ENCODE measurements at places on chromosomes 5 and 9.

DNA sequence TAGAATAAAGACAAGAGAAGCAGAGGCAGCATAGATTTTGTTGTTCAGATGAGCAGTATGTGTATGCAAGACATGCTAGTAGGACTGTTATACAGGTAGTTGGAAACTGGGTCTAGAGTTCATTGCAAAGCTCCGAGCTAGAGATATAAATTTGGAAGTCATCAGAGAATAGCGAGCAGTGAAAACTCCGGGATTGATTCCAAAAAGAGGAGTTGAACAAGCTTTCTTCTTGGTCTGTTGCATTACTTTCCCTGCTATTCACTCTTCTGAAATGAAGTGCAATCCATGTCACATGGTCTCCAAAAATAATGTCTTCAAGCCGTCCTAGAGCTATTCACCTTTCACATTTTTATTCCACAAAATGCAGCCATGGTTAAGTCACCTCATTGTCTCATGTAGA lies 67.9 kb upstream of the ZNF462 start:
- no peak for DNase-seq

- no peak for DNase-seq
Measured at GRCh38 chr5:74320526-74320925, 320.0 kb downstream of the ENC1 start.

- DNase-seq, result no peak
Measured at GRCh38 chr9:69334317-69334716, 9.3 kb downstream of the ENTREP1 start.

DNA sequence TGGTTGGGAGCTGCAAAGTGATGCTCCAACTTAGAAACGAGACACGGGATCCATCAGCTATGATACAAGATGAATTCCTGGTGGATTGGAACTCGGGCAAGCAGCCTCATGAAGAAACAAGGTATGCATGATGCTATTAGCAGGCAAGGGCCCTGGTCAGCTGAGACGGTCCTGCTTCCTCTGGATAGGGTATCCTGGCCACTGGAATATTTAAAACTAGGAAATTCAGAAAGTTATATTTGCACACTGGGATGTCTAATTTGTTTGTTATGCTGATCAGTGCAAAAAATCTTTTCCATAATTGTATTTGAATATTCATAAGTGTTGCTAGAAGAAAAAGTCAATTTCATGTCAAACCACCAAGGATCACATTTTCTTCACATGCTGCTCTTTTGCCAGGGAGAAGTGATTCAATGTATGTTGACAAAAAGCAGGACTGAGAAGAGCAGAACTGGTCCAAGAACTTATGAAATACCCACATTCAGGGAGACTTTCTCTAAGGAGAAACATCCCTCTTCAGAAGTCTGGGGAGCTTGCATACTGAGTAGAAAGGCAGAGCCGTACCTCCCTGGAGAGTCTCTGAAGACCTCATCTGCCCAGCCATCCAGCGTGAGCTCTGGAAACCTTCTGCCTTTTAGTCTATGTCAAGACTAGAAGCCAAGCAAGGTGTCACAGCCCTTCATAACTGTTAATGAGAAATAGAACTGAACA lies 6.7 kb upstream of the NXNL2 start:
- no peak for DNase-seq

DNA sequence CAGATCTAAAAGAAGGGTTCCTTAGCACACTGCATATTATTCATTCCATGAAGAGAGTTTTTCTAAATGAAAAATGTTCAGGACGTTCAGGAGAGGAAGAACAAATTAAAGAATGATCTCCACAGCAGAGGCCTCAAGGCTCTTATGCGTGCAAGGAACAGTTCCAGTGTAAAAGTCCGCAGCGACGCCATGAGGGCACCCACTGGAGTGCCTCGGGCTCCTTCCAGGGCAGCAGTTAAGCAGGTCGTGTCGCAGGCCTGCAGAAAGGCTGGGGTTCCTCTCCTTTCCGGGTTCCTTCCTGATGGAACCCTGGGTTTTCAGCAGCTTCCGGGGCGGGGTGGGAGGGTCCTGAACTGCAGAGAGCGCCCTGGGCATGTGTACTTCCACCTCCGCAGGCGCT lies 87.1 kb upstream of the SELENOP start:
- no peak for DNase-seq

GRCh38 chr5:79513308-79513703 lies 628 bp downstream of the HOMER1 start:
- DNase-seq, result no peak

DNA sequence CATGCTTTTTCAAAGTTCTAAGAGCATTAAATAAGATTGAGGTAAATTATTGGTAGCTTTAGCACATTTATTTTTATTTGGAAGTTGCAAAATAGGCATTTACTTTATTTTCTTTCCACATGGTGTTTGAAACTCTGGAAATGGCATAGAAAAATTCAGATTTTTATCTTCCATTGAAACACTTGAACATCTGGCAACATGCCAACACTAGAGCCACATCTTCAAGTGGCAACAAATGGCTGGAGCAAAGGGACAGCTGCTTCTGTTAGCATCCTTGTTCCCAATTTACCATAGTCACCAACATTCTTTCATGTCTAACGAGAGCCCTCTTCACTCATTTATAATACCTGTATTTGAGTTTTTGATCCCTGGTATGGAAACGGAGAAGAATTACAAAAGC lies 539.9 kb downstream of the ZNF608 start:
- DNase-seq, result no peak

DNA sequence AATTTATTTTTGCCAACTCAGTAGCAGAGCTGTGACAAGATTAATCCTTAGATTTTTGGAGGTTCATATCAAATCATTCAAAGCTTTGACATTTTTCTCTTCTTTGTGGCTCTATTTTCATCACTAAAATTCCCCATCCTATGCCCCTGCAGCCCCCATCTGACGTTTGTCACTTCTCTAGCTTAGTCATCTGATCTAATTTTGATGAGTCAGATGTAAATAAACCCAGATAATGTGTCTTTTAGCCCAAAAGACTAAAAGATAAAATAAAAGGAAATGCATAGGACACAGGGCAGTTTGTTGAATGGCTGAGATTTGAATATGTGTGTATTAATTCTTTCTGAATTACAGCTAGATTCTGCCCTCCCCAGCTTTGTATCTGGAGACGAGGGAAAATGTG lies 897 bp upstream of the HSPB3 start:
- no peak for DNase-seq

GRCh38 chr9:127318651-127319167 lies 54.1 kb downstream of the GARNL3 start:
- DNase-seq, result no peak

- no peak for DNase-seq
Measured at GRCh38 chr9:114492991-114493390, 12.3 kb downstream of the WHRN start.

DNA sequence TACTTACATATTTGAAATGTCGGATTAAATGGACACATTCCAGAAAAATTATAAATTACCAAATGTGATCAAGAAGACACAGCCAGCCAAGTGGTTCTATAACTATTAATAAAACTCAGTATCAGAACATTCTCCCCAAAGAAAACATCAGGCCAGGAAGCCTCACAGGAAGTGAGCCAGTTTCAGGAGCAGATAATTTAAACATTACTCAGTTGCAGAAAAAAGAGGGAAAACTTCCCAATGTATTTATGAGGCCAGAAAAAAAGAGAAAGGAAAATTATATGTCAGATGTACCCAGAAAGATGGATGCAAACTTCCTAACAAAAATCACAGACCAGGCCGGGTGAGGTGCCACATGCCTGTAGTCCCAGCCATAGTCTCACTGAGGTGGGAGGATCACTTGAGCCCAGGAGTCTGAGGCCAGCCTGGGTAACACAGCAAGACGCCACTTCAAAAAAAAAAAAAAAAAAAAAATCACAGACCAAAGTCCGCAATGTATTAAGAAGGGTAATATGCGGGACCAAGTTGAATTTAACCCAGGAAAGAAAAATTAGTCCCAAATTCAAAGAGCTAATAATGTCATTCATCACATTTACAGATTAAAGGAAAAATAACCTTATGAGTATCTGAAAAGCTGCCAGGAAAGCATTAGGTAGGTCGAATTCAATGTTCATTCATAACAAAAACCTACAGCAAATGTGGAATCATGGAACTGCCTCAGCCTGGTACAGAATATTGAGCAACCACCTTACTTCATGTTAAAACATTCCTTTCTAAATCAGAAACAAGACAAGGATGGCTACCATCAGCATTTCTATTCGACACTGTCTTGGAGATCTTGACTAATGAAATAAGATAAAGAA lies 37.2 kb upstream of the NRARP start:
- DNase-seq, result no peak

DNA sequence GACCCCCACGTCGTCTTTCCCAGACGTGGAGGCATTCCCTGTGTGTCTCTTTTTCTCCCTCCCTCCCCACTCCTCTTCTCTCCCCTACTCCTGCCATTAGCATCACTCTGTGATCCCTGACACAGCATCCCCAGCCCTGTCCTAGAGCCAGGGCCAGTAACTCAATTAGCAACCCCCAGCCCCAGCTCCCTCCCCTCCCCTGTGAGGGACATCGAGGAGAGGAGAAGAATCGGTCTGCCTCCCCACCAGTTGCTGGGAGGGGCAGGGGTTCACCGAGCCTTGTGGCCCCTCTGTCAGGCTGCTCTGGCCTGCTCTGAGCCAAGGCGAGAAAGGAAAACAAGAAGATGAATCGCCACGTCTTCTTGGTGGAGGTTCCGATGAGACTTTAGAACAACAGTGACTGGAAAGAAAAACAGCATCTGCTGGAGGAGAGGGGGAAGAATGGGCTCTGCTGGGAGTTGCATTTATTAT lies 123.1 kb downstream of the PAPPA start:
- DNase-seq, result no peak

DNA sequence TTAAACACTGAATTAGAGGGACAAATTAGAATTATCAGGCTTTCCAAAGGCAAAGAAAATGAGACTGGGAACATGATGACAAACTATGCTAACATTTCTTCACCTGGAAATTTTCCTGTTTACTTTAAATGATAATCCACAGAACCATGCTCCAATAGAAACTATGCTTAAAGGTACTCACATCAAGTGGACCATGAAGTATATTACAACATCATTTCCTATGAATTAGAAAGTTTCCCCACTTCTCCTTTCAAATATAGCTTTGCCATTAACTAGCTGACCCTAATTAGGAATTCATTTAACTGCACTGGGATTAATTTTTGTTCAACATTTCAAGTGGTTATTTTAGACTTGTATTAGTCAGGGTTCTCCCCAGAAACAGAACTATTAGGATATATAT lies 81.4 kb downstream of the DTWD2 start:
- no peak for DNase-seq

GRCh38 chr5:149944666-149945065 lies at the start of gene PDE6A:
TSS of gene PDE6A (minus strand) at chr5:149944793. CDS start at chr5:149944673, 120 bp downstream.
- DNase-seq, result no peak

DNA sequence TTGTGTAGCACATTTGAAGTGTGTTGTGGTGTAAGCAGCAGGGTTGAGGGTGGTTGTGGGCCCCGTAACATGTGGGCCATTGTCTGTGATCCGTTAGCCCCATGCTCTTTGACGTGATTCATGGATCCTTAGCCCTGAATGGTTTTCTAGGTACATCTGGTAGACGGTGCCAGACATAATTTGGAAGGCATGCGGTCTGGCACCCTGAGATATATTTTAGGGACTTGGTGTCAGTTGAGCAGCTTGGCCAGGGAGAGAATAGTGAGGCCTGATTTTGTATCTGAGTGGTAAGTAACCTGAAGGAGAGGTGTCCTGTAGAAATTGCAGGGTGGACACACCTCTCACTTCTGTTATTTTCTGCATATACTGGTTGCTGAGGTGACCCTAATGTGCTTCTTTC lies 10.9 kb downstream of the SH3GL2 start:
- DNase-seq, result no peak

DNA sequence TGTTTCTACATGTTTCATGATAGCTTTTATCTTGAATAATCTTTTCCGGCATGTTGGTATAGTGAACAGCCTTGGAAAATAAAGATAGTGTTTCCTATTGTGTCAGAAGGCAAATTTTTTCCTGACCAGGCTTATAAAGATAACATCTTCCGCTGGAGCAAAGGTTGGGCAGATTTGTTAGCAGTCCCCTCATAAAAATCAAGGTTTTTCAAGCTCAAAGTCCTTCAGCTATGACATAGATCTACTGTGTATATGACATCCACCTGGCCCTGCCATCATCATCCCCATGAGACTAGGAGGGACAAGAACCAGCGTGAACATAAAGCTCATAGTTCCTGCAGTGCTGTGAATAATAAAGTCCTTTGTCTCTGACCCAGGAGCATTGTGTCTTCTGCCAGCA lies 30.4 kb upstream of the OTULINL start:
- no peak for DNase-seq

DNA sequence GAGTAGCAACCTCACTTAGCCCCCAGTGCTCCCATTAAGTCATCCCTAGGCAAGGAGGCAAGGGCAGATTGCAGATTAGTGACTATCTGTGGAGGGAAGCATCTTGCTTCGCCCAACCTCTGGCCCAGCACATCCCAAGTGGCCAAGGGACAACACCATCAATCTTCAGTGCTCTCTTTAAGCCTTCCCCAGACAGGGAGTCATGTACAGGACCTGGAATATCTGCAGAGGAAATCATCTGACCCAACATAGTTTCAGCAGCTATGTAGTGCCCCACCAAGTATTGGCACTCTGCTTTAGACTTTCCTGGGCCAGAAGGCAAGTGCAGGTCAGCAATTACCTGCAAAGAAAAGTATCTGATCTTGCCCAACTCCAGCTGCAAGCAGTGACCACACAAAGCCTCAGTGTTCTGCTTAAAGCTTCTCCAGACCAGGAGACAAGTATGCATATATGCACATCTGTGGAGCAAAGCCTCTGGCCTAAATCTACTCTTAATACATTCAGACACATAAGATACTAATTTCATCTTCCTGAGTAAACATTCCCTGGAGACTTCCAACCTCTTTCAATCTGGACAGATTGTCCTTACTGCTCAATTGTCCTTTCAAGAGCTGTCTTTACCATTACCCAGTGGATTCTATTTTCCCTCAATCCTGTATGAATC lies 224.8 kb upstream of the VLDLR start:
- no peak for DNase-seq

DNA sequence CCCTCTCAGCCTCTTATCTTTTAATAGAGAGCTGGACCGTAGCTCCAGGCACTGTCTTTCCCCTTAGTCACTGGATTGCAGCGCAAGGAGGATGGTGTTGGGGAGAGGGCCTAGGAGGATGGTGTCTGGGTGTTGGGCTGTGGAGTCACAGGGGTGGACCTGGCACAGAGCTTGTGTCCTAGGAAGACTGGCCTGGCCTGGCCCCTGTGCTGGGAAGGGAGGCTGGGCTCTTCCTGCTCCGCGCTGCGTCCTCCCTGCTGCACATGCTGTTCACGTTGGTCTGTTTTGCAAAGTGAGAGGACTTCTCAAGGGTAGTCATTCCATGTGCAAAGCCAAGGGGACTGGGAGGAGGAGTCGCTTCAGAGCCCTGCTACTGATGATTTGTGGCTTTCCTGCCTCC lies 123.9 kb downstream of the EHMT1 start:
- no peak for DNase-seq

DNA sequence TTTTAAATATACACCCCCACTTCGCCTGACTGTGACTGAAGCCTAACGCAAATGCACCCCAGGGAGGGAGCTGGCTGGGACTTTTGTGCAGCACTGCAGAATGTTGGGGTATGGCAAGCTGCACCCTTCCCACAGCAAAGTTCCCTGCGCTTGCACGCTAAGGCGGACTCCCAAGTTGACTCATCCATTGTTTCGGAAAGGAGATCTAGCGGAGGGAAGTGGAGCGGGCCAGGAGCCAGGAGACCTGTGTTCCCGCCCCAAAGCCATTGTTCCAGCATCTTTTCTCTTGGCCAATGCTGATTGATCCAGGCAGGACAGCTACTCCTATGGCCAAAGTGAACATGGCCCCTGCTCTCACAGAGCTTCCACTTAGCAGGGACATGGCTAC lies 202.9 kb downstream of the AOPEP start:
- DNase-seq, result no peak

GRCh38 chr9:116322521-116322920 lies 168.9 kb downstream of the PAPPA start:
- DNase-seq, result no peak
